Ascending aorta (tissue), 2 donors: ENCODE measurements at places on chromosomes 5 and 9. TPM values are rescaled to one million over a fixed set of nuclear protein-coding genes. Genes with fewer than 3 reads are reported as not detected.

NMUR2 gene
- total RNA-seq, result not detected

PCDHGA11 gene
- total RNA-seq, result 5.3 TPM

ZNF658 gene
- total RNA-seq, result not detected

IFNA13 gene
- total RNA-seq, result not detected

AGXT2 gene
- not detected for total RNA-seq

DNA sequence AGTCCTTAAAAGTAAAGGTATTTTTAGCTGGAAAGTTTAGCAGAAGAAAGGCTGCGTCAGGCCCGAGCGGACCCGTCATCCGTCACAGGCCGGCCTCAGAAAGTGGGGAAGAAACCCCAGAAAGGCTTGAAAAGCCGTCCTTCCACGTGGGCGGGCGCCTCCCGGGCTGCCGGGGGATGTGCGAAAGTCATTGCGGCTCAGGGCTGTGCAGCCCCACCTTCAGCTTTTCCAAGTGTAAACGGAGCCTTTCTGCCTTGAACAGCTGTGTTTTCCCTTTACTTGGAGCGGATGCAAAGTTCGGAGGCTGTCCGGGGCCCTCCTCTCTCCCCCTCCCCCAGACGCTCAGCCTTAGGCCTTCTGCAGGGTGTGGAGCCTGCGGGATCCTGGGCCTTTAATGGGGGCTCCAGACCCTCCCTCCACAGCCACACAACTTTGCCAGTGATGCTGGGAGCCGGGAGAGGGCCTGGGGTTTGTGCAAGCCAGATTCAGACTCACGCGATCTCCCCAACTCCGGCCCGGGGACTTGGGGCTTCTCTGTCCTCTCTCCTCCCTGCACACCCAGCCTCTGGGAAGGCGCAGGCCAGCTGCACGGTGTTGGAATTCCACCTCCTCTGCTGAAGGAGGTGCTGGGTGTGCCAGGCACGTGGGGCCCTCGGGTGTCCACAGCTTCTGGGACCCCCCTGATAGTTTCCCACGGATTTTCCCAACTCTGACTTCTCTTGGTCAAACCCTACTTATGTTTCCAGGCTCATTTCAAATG is 95.5 kb upstream of the RAPGEF1 start:
- no peak for DNase-seq

DNA sequence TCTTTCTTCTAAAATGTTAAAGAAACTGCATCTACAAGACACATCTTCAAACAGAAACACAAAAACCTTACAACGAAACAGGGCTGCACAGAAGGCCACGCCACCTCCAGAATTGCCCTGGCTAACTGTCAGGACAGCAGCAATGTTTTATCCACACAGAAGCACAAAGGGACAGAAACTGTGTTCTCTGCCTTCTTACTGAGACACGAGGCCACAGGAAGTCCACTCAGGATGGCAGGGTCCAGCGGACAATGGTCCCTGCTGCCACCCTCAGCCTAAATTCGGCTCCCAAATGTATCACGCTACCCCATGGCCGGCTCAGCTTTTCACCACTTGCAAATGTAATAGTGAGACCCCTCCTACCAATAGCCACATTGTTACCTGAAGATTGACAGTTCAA is 159.8 kb upstream of the PHYKPL start:
- no peak for DNase-seq

- DNase-seq, result no peak
These were observed 830.9 kb downstream of the MAT2B start for GRCh38 chr5:164336276-164336675.

- DNase-seq, result no peak
These were observed 65.0 kb downstream of the ROR2 start for GRCh38 chr9:91884696-91885687.

DNA sequence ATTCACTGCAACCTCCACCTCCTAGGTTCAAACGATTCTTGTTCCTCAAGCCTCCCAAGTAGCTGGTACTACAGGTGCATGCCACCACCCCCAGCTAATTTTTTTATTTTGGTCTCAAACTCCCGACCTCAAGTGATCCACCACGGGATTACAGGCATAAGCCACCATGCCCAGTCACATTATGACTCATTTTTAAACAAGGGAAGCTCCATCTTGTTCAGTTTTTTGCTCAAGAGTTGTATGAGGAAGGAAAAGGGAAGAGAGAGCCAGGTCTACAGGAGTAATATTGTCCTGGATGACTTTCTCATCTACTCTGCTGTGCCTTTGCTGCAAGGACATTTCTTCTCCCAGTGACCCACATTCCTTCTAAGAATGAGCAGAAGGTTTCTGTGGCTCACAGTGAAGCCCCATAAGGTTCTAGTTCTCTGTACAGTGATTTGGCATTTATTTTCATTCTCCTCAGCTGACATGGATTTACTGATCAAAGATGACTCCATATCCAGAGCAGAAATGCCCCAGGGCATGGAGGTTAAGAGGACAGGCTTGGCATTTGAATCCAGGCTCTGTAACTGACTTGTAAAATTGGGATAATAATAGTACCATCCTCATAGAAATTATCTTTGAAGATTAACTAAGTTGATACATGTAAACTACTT is 153.5 kb downstream of the CDH6 start:
- no peak for DNase-seq

GRCh38 chr5:91384671-91385430 is 1.7 kb upstream of the ARRDC3 start:
- no peak for DNase-seq

GRCh38 chr5:154857530-154858296 is 714 bp upstream of the CNOT8 start:
- peak; percentile 91 for DNase-seq

DNA sequence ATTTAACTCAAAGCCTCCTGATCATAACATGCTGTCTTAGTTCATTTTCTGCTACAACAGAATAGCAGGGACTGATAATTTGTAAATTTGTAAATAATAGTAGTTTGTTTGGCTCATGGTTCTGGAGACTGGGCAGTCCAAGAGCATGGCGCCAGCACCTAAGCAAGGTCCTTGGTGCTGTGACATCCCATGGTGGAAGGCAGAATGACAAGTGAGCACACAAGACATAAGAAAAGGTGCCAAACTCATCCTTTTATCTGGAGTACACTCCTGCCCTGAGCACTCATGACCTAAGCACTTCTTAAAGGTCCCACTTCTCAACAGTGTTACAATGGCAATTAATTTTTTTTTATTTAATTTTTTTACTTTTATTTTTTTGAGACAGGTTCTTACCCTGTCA is 16.1 kb downstream of the UBE2B start:
- DNase-seq, result no peak

DNA sequence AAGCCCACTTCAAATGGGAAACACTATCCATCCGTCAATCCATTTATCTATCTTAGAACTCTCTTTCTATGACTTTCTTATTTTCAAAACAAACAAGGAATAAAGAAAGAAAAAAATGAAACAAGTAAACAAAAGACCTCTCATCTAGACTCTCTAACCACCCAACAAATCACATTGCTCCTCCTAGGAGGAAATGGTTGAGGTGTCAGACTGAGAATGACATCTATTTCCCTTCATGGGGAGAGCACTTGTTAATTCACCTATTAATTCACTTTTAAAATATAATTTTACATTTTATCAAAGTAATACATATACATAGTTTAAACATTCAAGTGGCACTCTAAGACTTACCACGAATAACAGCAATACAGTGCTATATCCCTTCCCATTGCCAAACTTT is 2.4 kb upstream of the IL31RA start:
- no peak for DNase-seq
